ENCODE measurements at places on chromosomes 6 and 20. TPM values are rescaled to one million over a fixed set of nuclear protein-coding genes. Genes with fewer than 3 reads are reported as not detected.

MUC22 gene
- total RNA-seq = not detected

DNA sequence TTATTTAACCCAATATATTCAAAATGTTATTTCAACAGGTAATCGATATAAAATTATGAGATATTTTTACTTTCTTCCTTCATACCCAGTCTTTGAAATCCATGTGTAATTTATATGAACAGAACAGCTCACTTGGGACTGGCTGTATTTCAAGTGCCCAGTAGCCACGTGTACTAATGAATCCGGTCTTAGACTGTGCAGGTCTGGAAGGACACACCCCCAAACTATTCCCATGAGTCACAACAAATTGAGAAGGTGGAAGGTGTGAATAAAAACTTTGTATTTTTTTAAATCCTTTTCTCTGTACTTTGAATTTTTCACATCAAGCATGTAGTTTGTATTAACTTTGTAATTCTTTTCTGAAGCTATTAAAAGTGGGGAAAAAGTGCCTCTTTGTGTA is 2.8 kb downstream of the UNC5CL start:
- no peaks in the 10 kb centered on the region for H3K36me3 ChIP-seq
- H3K27ac ChIP-seq = peak overlapping the region; percentile 72
- no peak overlapping the region for H3K4me3 ChIP-seq
- H3K4me1 ChIP-seq = peaks cover 44% of the 10 kb centered on the region

DNA sequence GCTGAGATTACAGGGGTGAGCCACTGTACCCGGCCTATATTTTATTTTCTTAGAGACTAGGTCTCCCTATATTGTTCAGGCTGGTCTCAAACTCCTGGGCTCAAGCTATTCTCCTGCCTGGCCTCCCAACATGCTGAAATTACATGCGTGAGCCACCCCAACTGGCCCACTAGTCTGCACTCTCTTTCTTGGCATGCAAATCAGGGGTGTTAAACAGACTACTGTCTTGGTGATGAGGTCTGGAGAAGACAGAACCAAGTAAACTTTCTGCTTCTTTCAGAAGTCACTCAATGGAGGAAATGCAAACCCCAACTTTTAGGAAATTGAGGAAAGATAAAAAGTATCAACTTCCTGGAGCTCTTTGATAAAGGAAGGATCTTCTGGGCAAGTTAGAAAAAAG is 8.0 kb upstream of the TUBB2B start:
- no peaks in the 10 kb centered on the region for H3K36me3 ChIP-seq
- no peak for DNase-seq
- no peak overlapping the region for H3K4me3 ChIP-seq

- no peaks in the 10 kb centered on the region for H3K27me3 ChIP-seq
- H3K36me3 ChIP-seq = no peaks in the 10 kb centered on the region
- no peak for DNase-seq
- no peak overlapping the region for H3K27ac ChIP-seq
- H3K4me3 ChIP-seq = no peak overlapping the region
- H3K4me1 ChIP-seq = no peaks in the 10 kb centered on the region
These were observed 174.7 kb downstream of the TMEM242 start for GRCh38 chr6:157148391-157149323.

DNA sequence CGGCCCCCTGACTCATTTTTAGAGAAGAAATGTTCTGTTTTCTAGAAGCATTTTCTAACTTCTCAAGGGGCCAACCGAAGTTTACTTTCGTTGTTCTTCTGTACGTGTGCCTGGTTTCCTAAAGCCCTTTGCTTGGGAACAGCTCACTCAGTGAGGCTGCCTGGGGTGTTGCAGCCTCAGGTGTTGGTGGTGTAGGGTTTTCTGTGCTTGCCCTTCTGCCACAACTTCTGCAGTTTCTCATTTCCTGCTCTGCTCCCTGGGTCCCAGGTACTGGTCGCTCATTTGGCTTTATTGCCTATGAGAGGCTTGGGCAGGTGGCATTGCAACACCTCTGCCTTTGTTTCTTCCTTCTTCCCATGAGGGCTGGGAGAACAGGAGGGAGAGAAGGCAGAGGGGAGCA is 278.3 kb downstream of the SOX4 start:
- no peaks in the 10 kb centered on the region for H3K36me3 ChIP-seq
- no peaks in the 10 kb centered on the region for H3K27me3 ChIP-seq
- DNase-seq = no peak
- H3K27ac ChIP-seq = no peak overlapping the region

GRCh38 chr6:129183681-129184301 is 300.9 kb downstream of the LAMA2 start:
- DNase-seq = no peak
- no peaks in the 10 kb centered on the region for H3K36me3 ChIP-seq
- H3K27me3 ChIP-seq = no peaks in the 10 kb centered on the region
- peaks cover 9% of the 10 kb centered on the region for H3K4me1 ChIP-seq
- no peak overlapping the region for H3K4me3 ChIP-seq

DNA sequence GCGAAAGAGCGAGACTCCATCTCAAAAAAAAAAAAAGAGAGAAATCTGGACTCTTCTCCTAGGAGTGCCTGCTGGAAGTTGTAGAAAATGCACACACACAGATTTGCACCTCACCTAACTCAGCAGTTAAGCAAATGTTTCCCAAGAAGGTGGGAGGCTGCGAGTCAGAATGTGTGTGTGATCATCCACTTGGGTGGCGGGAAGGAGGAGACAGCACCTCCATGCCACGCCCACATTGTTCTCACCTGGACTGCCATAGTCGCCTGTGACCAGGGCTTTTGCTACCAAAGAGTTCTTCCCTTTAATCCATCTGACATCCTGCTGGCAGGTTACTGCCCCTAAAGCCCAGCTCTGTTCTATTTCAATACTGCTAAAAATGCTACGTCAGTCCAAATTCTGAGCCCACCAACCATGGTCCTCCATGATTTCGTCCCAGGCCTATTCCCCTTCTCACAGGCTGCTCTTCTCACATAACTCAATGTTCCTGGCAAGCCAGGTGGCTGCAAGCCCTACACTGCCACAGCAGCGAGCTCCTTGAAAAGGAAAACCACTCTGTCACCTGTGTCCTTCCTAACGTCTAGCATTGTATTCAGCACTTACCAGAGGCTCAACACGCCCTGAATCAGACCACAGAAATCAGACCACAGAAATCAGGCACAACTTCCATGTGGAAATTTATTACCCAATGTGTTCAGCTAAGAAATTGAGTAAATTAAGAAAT is 77.5 kb downstream of the PSMG4 start:
- H3K4me1 ChIP-seq = peaks cover 19% of the 10 kb centered on the region
- H3K27me3 ChIP-seq = no peaks in the 10 kb centered on the region
- no peaks in the 10 kb centered on the region for H3K36me3 ChIP-seq
- no peak overlapping the region for H3K4me3 ChIP-seq
- no peak overlapping the region for H3K27ac ChIP-seq

DNA sequence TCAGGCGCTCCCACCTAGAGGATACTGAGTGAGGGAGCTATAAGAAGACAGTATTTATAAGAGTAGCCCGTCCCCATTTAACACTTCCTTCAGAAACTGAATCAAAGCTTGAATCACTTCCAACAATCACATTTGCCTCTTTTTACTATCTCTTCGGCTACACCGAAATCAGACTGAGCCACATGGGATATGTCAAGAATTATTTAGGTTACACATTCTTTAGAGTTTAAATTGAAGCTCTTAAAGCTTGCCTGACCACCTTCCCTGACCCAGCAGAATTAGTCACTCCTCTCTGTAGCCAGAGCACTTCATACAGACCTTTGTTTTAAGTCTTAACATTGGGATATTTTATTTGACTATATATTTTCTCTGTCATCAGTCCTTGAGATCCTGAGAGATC is 163.7 kb downstream of the MAFB start:
- no peaks in the 10 kb centered on the region for H3K36me3 ChIP-seq
- H3K4me1 ChIP-seq = no peaks in the 10 kb centered on the region
- H3K4me3 ChIP-seq = no peak overlapping the region

- H3K27me3 ChIP-seq = no peaks in the 10 kb centered on the region
- no peaks in the 10 kb centered on the region for H3K36me3 ChIP-seq
- H3K4me1 ChIP-seq = no peaks in the 10 kb centered on the region
These were observed 70.9 kb downstream of the ZNF217 start for GRCh38 chr20:53522696-53523095.

MSH5 gene
- 49.6 TPM for total RNA-seq

SLC17A1 gene
- total RNA-seq = not detected

DNA sequence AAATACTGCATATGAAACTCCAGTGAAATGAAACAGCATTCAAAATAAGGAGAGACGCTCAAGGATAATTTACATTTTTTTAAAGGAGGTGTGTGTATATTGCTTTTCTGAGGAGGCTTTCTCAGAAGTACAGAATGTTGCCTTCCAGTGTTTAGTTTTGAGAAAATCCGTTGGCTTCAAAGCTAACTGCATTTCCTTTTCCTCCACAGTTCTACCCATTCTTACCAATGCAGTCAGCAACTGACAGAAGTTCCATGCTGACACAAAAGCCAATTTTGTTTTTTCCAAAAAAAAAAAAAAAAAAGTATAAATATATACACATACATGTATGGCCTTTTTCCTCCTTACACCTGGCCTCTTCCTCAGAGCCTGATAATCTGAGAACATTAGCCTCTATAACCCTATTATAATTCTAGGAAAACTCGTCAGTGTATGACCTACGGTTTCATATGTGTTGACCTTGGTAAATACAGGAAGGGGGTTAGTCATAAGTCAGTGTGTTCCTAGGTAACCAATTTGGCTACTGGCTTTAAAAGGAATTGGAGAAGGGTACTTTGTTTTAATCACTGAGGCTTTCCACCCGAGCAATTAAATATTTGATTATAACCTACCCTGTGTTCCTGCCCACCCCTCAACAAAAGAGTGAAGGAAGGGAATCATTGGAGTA is 24.2 kb downstream of the MGME1 start:
- no peak overlapping the region for H3K4me3 ChIP-seq
- H3K36me3 ChIP-seq = peaks cover 2% of the 10 kb centered on the region
- H3K4me1 ChIP-seq = no peaks in the 10 kb centered on the region
- H3K27ac ChIP-seq = no peak overlapping the region
- H3K27me3 ChIP-seq = no peaks in the 10 kb centered on the region
- no peak for DNase-seq

OR2H1 gene
- total RNA-seq = not detected

DNA sequence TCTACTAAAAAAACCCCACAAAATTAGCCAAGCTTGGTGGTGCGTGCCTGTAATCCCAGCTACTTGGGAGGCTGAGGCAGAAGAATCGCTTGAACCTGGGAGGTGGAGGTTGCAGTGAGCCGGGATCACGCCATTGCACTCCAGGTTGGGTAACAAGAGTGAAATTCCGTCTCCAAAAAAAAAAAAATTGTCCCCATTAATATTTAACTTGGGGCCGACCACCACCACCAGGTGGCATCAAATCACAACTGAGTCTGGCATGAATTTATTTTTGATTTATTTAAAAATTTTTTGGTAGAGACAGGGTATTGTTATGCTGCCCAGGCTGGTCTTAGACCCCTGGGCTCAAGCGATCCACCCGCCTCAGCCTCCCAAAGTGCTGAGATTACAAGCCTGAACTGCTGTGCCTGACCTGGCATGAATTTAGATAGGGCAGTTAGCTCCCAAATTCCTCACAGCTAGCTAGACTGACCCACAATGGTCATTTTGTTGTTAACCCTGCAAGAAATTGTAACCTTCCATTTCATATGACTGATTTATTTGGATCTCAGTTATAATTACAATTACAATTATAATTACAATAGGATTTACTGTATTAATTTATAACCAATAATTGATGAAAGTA is 17.1 kb upstream of the BEND3 start:
- H3K4me3 ChIP-seq = no peak overlapping the region
- H3K36me3 ChIP-seq = no peaks in the 10 kb centered on the region
- no peak overlapping the region for H3K27ac ChIP-seq
- H3K27me3 ChIP-seq = no peaks in the 10 kb centered on the region
- H3K4me1 ChIP-seq = no peaks in the 10 kb centered on the region

- H3K4me1 ChIP-seq = no peaks in the 10 kb centered on the region
- no peaks in the 10 kb centered on the region for H3K27me3 ChIP-seq
- DNase-seq = no peak
- H3K36me3 ChIP-seq = no peaks in the 10 kb centered on the region
- no peak overlapping the region for H3K4me3 ChIP-seq
- H3K27ac ChIP-seq = no peak overlapping the region
These were observed 93.6 kb upstream of the CDYL start for GRCh38 chr6:4682431-4683097.

GRCh38 chr6:144248003-144248402 is 37.1 kb upstream of the UTRN start:
- peaks cover 20% of the 10 kb centered on the region for H3K4me1 ChIP-seq
- DNase-seq = no peak
- no peaks in the 10 kb centered on the region for H3K36me3 ChIP-seq
- H3K27me3 ChIP-seq = no peaks in the 10 kb centered on the region
- no peak overlapping the region for H3K27ac ChIP-seq

- no peaks in the 10 kb centered on the region for H3K36me3 ChIP-seq
- no peak overlapping the region for H3K27ac ChIP-seq
- no peaks in the 10 kb centered on the region for H3K27me3 ChIP-seq
- no peak overlapping the region for H3K4me3 ChIP-seq
These were observed 267.9 kb upstream of the PLN start for GRCh38 chr6:118280210-118280609.

DNA sequence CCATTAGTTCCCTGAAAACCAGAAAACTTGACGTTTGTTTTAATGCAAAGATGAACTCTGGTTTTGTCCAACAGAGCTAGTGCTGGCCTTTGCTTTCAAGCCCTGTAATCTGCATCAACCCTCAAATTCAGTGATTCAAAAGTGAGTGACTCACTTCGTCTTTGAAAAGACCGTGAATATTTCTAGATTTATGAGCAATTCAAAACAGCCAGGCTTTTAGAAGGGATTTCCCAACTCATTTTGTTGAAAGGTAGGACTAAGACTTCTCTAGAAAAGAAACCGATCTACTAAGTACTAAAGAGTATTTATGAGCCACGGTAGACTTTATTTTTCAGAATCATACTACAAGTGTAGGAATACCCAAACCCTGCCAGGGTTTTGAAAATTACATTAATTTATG is 121.5 kb downstream of the UST start:
- no peaks in the 10 kb centered on the region for H3K4me1 ChIP-seq
- H3K36me3 ChIP-seq = no peaks in the 10 kb centered on the region
- no peak for DNase-seq
- H3K4me3 ChIP-seq = no peak overlapping the region
- no peaks in the 10 kb centered on the region for H3K27me3 ChIP-seq

OR12D3 gene
- total RNA-seq = not detected

RNF182 gene
- 0.39 TPM for total RNA-seq

EMILIN3 gene
- total RNA-seq = 0.51 TPM

SNX3 gene
- 111 TPM for total RNA-seq

LAMA5 gene
- total RNA-seq = 1,050 TPM
